ENCODE measurements at places on chromosomes 2 and 18. TPM values are rescaled to one million over a fixed set of nuclear protein-coding genes. Genes with fewer than 3 reads are reported as not detected.

Gene CFAP221
- 2.2 TPM for polyA plus RNA-seq

DNA sequence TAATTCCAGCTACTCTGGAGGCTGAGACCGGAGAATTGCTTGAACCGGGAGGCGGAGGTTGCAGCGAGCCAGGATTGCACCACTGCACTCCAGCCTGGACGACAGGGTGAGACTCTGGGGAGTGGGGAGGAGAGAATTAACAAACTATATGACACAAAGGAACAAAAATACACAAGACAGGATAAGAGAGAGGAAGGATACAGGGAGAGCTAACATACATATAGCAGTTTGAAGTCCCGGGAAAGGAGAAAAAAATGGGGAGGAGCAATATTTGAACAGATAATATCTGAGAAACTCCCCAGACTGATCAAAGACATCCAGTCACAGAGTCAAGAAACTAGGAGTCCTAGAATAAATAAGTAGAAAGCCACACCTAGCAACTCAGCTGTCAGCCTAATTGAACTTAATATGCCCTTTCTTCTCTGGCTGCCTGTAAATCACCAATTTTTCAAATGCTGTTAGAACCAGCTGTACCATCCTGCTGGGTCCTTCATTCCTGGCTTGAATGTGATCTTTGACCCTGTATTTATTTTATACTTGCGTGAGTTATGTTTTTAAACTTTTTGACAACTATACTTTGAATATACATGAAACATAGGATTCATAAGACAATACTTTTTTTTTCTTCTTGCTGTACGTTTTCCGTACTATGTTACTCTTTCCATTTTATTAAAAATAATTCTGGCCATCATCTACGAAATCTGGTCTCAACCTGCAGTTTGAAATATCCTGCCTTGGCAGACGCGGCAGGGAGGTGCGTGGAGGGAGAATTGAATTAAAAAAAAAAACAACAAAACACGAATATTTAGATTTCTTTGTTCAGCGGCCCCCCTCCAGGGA, 876 bp upstream of the CYP27A1 start:
- H3K4me1 ChIP-seq, result peaks cover 2% of the 10 kb centered on the region
- no peaks in the 10 kb centered on the region for H3K36me3 ChIP-seq
- DNase-seq, result peak; percentile 86
- no peaks in the 10 kb centered on the region for H3K27me3 ChIP-seq
- H3K27ac ChIP-seq, result peak overlapping the region; percentile 77

Gene C1D
- 27.1 TPM for polyA plus RNA-seq

Gene ZNF2
- polyA plus RNA-seq, result 1.6 TPM

GRCh38 chr2:46367286-46367685, 70.1 kb downstream of the EPAS1 start:
- H3K4me1 ChIP-seq, result peaks cover 4% of the 10 kb centered on the region
- H3K27me3 ChIP-seq, result no peaks in the 10 kb centered on the region

DNA sequence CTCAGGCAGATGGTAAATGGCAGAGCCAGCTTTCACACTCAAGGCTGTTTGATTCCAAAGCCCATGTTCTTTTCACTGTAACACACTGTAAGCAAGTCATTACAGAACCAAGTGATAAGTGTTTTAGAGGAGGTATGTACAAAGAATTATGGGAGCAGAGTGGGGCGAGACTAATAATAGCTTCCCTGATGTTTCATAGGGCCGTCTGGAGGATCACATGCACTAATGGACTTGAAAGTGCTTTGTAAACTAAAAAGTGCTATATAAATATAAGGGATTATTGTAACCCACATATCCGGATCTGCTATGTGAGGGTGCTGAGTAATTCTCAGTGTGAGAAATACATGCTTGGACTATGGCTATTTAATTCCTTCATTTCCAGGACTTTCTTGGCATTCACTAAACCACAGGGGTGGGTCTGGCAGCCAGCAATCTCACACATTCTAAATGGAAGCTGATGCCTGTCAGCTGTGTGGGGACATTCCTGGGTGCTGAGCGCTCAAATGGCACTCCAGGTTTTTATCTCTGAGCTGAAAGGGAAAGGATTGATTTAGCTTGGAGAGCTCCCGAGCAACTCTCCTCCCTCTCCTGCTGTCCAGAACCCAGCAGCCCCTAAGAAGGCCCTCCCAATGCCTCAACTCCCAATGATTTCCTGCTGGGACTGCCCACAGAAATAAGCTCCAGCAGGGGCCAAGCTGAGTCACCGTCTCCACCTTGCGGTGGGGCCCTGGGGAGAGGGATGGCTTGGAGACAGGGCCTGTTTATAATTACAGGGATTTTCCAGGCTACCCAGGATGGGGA, 222.8 kb downstream of the SOX11 start:
- H3K36me3 ChIP-seq, result no peaks in the 10 kb centered on the region
- H3K4me3 ChIP-seq, result no peak overlapping the region
- H3K27me3 ChIP-seq, result no peaks in the 10 kb centered on the region
- peak; percentile 36 for DNase-seq
- H3K27ac ChIP-seq, result no peak overlapping the region
- H3K4me1 ChIP-seq, result peaks cover 5% of the 10 kb centered on the region

- H3K36me3 ChIP-seq, result peaks cover 77% of the 10 kb centered on the region
- no peak overlapping the region for H3K27ac ChIP-seq
- no peaks in the 10 kb centered on the region for H3K4me1 ChIP-seq
- H3K27me3 ChIP-seq, result no peaks in the 10 kb centered on the region
- DNase-seq, result no peak
Observed at GRCh38 chr2:10783421-10783820, 29.2 kb downstream of the PDIA6 start.

Gene CMPK2
- 11.0 TPM for polyA plus RNA-seq

- no peaks in the 10 kb centered on the region for H3K36me3 ChIP-seq
- H3K4me1 ChIP-seq, result no peaks in the 10 kb centered on the region
- no peak overlapping the region for H3K4me3 ChIP-seq
- no peak for DNase-seq
- no peak overlapping the region for H3K27ac ChIP-seq
Observed at GRCh38 chr2:11550302-11550701, 16.5 kb downstream of the GREB1 start.

DNA sequence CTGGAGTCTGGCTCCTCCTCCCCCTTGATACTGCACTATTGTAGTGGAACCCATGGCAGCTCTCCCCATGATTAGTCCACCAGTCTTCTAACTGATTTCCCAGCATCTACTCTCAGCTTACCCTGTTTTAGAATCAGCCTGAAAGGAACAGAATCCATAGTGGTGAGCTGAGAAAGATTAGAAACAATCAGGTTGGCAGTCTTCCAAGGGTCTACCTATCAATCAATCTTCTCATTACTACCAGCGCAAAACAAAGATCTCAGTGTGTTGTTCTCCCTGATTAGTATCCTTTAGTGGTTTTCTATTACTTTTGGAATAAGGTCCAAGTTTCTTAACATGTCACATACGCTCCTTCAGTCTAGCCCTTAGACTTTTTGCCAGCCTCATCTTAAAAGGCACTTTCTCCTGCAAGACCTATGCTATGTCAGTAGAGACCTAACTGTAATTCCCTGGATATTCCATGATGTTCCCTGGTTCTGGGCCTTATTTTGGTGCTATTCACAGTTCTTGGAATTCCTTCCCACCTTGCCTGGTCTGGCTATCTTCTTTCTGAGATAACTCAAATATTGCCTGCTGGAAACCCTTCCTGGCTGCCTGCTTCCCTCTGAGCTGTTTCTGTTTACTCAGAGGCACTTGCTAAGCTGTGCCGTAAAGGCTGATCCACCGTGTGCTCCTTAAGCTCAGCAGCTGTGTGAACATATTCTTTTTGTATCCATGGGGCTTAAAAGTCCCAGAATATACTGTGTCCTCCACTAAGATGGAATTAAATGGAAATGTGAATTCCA, 32.6 kb downstream of the LAMA3 start:
- no peak overlapping the region for H3K4me3 ChIP-seq
- DNase-seq, result peak; percentile 49
- no peaks in the 10 kb centered on the region for H3K27me3 ChIP-seq
- H3K27ac ChIP-seq, result no peak overlapping the region
- no peaks in the 10 kb centered on the region for H3K36me3 ChIP-seq

Gene DYNAP
- not detected for polyA plus RNA-seq

Gene PFN4
- 0.66 TPM for polyA plus RNA-seq

Gene ACMSD
- not detected for polyA plus RNA-seq

Gene MARCHF4
- 0.27 TPM for polyA plus RNA-seq

DNA sequence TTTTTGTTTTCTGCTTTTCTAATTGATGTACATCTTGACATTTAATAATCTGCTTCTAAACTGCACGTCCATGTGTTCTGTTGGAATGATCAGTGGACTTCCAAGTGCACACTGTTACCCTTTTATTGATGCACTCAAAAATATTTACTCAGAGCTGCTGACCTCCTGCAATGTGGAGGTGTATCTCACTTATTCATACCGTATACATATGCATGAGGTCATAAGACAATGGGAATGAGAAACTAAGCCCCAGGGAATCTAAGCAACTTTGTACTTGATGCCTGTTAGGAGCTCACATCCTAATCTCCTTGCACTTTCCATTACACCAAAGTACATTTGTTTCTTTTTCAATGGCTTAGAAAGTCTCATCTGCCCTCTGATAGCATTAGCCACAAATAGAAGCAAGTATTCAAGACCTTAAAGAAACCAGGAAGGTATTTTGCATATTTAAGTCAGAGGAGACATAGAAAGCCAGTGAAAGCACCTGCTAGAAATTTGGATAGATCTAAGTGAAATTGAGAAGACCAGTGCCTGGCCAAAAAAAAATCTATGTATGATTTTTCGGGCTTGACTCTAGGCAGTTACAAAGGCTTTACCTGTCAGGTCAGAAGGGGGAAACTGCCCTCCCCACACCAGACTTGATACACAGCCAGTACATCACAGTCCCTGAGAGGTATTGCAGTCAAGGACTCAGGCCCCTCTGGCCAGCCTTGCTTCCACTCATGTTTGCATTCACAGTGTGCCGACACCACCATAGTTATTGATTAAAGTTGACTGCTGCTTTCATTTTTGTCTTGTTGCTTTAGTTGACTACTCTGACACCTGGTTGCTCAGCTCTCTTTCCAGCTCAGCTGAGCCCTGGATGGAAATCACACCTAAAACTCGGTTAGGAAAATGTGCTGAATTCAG, 391.7 kb upstream of the CYRIA start:
- H3K27ac ChIP-seq, result no peak overlapping the region
- H3K4me3 ChIP-seq, result no peak overlapping the region
- no peaks in the 10 kb centered on the region for H3K27me3 ChIP-seq
- H3K36me3 ChIP-seq, result no peaks in the 10 kb centered on the region
- no peaks in the 10 kb centered on the region for H3K4me1 ChIP-seq

DNA sequence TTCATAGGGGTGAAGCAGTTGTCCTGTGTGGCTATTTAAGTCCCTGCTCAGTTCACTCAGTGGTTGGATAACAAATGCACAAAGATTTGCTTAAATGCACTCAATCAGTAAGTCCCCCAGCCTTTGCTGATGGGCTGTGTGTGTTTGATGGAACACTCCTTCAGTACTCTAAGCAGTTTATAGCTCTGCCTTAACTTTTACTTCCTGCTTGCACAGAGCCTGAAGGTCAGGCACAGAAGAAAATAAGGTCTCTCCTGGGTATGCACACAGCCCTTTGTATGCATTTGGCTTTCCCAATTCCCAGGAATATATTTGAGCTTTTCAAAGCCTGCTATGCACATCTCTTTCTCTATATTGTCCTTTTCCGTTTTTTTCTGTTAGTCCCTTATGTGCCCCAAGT, 208.7 kb upstream of the STK17B start:
- no peaks in the 10 kb centered on the region for H3K4me1 ChIP-seq
- H3K27me3 ChIP-seq, result no peaks in the 10 kb centered on the region
- DNase-seq, result no peak
- no peak overlapping the region for H3K4me3 ChIP-seq
- H3K27ac ChIP-seq, result no peak overlapping the region

DNA sequence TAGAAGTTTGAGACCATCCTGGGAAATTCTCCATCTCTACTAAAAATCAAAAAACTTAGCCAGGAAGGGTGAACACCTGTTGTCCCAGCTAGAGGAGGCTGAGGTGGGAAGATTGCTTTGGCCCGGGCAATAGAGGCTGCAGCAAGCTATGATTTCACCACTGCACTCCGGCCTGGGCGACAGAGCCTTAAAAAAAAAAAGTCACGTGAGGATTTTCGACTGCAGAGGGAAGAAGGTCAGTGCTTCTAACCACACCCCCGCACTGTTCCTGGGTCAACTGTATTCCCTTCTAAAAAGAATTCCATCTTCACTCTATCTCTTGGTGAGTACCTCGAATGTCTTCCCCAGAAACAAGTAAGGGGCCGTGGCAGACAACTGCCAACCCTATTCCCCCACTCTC, 31.3 kb downstream of the ADAM17 start:
- DNase-seq, result no peak
- no peaks in the 10 kb centered on the region for H3K4me1 ChIP-seq
- peaks cover 6% of the 10 kb centered on the region for H3K36me3 ChIP-seq
- no peak overlapping the region for H3K4me3 ChIP-seq
- H3K27me3 ChIP-seq, result no peaks in the 10 kb centered on the region

- no peaks in the 10 kb centered on the region for H3K27me3 ChIP-seq
- H3K4me3 ChIP-seq, result no peak overlapping the region
Observed at GRCh38 chr2:58101500-58101899, 54.9 kb downstream of the VRK2 start.

- no peak for DNase-seq
- H3K36me3 ChIP-seq, result no peaks in the 10 kb centered on the region
- no peaks in the 10 kb centered on the region for H3K4me1 ChIP-seq
- no peak overlapping the region for H3K4me3 ChIP-seq
Observed at GRCh38 chr2:143422681-143423080, 293.5 kb downstream of the ARHGAP15 start.

DNA sequence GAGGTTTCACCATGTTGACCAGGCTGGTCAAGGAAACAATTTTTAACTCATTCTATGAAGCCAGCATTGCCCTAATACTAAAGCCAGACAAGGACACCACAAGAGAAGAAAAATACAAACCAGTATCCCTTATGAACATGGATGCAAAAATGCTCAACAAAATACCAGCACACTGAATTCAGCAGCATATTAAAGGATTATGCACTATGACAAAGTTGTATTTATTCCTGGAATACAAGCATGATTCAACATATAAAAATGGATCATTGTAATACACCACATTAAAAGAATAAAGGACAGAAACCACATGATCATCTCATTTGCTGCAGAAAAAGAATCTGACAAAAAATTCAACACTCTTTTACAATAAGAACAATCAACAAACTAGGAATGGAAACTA, 138.7 kb downstream of the RAB3GAP1 start:
- H3K27me3 ChIP-seq, result no peaks in the 10 kb centered on the region
- DNase-seq, result no peak
- H3K4me3 ChIP-seq, result no peak overlapping the region
- H3K4me1 ChIP-seq, result no peaks in the 10 kb centered on the region
- H3K27ac ChIP-seq, result no peak overlapping the region

- no peak overlapping the region for H3K4me3 ChIP-seq
- H3K27ac ChIP-seq, result no peak overlapping the region
- H3K4me1 ChIP-seq, result no peaks in the 10 kb centered on the region
- no peaks in the 10 kb centered on the region for H3K36me3 ChIP-seq
- no peak for DNase-seq
Observed at GRCh38 chr18:51162617-51163016, 34.9 kb downstream of the MEX3C start.

Gene TMEM247
- polyA plus RNA-seq, result not detected

GRCh38 chr2:51595836-51596235, 563.9 kb upstream of the NRXN1 start:
- no peaks in the 10 kb centered on the region for H3K4me1 ChIP-seq
- H3K4me3 ChIP-seq, result no peak overlapping the region
- H3K36me3 ChIP-seq, result no peaks in the 10 kb centered on the region
- no peak overlapping the region for H3K27ac ChIP-seq
